NCI-H1694 (cell line): ENCODE measurements at places on chromosomes 7 and 10.

DNA sequence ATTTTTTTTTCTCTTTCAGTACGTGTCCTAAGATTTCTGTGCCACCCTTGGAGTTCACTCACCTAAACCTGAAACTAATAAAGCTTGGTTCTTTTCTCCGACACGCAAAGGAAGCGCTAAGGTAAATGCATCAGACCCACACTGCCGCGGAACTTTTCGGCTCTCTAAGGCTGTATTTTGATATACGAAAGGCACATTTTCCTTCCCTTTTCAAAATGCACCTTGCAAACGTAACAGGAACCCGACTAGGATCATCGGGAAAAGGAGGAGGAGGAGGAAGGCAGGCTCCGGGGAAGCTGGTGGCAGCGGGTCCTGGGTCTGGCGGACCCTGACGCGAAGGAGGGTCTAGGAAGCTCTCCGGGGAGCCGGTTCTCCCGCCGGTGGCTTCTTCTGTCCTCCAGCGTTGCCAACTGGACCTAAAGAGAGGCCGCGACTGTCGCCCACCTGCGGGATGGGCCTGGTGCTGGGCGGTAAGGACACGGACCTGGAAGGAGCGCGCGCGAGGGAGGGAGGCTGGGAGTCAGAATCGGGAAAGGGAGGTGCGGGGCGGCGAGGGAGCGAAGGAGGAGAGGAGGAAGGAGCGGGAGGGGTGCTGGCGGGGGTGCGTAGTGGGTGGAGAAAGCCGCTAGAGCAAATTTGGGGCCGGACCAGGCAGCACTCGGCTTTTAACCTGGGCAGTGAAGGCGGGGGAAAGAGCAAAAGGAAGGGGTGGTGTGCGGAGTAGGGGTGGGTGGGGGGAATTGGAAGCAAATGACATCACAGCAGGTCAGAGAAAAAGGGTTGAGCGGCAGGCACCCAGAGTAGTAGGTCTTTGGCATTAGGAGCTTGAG, at the start of gene CFTR:
CFTR (plus strand) TSS at position 801 of the 830 bp plus-strand sequence. CDS start 70 bp downstream, outside the sequence.
- no peak for DNase-seq

DNA sequence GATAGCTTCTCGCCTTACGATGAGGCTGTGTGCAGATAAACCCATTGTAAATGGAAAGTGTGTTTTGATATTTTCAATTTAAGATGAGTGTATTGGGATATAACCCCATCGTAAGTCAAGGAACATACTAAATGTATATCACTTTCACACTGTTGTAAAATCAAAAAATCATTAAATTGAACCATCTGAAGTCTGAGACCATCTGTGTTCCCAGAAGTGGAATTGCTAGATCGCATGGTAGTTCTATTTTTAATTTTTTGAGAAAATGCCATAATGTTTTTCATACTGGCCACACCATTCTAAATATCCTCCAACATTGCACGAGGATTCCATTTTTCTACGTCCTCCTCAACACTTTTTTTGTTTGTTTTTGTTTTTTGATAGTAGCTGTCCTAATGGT, 209.1 kb upstream of the MTPN start:
- no peak for DNase-seq

GRCh38 chr10:32751582-32751981, 206.4 kb downstream of the ITGB1 start:
- DNase-seq = no peak

GRCh38 chr7:18610331-18610948, 114.9 kb downstream of the HDAC9 start:
- no peak for DNase-seq

GRCh38 chr7:142481548-142481947, 223.7 kb upstream of the PRSS58 start:
- no peak for DNase-seq

DNA sequence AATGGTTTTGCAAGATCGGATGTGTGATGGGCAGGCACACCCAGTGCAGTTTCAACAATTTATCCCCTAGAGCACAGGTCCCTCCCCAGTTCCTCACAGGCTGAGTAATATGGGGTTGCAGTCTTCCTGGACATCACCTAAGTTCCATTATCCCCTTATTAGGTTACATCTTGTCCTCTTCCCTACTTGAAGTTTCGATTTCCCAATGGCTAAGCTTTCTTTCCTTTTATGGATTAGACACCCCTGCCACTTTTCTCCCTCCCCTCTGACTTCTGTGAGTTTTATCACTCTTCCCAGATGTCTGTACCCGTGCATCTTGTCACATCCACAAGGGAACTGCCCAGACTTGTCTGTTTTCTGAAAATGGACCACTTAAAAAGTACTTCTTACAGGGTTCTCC, 2.4 kb upstream of the NIPSNAP2 start:
- no peak for DNase-seq

- DNase-seq = no peak
Observed at GRCh38 chr10:9091530-9092093, 1037.1 kb downstream of the GATA3 start.

DNA sequence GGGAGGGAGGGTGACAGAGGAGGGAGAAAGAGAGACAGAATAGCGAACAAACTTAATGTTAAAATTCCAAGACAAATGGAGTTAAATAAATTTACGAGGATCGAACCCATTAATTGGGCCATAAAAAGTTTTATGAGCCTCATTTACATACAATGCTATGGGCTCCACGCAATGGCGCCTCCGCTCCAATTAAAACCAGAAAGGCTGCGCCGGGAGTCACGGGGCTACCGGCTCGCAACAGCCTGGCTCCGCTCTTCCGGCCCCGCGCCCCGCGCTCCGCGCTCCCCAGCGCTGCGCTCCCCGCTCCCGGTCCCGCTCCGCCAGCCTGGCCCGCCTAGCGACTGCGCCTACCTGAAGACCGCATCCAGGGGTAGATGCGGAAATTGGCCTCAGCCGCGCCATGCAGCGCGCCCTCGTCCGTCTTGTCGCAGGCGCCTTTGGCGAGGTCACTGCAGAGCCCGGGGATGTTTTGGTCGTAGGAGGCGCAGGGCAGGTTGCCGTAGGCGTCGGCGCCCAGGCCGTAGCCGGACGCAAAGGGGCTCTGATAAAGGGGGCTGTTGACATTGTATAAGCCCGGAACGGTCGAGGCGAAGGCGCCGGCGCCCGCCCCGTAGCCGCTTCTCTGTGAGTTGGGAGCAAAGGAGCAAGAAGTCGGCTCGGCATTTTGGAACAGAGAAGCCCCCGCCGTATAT, 513 bp downstream of the HOXA7 start:
- DNase-seq = no peak

DNA sequence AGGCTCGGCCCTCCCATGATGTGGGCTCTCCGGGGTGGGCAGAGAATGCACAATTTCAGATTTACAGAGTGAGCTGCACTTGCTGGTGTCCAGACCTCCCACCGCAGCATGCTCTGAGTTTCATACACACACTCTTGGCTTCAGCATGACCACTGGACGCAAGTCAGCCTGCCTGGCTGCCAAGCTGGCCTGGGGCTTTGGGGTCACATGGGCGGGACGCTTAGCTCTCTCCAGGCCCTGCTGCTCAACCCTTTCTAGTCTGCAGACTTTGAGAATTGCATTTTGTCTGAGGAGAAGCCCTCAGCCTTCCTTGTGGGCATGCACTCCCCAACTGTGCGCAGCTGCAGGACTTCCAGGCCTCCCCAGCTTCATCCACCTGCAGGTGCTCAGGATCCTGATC, 5.7 kb downstream of the CYP2E1 start:
- no peak for DNase-seq

GRCh38 chr7:31874631-31875386, 187.8 kb downstream of the PPP1R17 start:
- no peak for DNase-seq

- no peak for DNase-seq
Observed at GRCh38 chr7:7490003-7490402, 45.7 kb downstream of the COL28A1 start.

- DNase-seq = no peak
Observed at GRCh38 chr10:133375357-133376115, 2.4 kb upstream of the ECHS1 start.
